ENCODE measurements at places on chromosomes 1 and 21.
A peak's percentile ranks its signal among the peaks of the same experiment; 100 is the strongest.

DNA sequence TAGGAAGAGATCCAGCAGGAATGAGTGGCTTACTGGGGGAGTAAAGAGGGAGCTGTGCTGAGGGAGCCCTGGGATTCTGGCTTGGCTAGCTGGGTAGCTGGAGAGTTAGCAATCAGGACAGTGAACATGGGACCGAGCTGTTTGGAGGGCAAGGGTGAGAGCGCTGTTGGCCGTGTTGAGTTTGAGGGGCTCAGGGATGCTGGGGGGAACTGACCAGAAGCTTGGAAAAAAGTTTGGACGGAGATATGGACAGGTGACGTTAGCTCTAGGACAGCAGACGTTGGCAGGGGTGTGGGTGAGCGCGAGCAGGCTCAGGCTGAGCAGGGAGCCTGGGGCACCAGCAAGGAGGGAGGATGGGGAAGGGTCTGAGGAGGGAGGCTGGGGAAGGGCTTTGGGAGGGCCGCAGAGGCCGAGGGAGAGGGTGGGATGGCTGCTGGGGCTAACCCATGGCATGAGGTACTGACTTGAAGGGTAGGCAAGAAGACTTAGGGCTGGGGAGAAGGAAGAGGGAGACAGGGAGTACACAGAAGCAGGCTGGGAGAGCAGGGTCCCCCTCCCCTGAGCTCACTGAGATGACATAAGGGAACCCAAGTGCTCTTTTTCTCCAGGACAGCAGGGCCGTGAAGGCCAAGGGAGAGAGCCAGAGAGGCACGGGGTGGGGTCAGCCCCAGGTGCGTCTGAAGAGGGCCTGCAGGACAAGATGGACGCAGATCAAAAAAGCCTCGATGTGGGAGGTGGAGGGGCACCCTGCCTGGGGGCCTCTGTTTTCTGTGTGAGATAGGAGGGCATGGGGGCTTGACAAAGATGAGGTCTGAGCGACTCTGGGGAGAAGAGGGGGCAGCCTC is 8.2 kb downstream of the SH2D2A start:
- no peak for DNase-seq

- DNase-seq = no peak
Observed at GRCh38 chr1:205356440-205357139, at the start of gene KLHDC8A. Gene KLHDC8A (minus strand): TSS chr1:205356922. CDS start chr1:205343604, 13,318 bp downstream.

DNA sequence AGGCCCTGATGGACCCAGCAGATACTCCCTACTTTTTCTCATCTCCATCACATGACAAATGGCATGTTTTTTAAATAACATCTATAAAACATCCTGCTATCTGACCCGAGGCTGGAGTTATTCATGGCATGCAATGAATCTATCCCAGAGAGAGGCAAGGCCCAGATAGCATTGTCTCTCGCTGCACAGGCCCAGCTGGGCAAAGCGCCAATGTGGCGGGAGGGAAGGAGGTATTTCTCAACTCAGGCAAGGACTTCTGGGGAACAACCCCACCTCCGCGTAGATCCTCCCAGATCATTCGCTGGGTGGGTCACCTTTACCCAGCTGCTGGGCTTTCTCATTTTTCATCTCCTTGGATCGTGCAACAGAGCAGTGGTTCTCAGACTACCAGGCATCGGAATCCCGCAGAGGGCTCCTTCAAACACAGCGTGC is 59.8 kb downstream of the ERG start:
- no peak for DNase-seq

GRCh38 chr1:25907601-25908000 is 1.4 kb upstream of the STMN1 start:
- no peak for DNase-seq

GRCh38 chr1:66217561-66217960 is 316.4 kb upstream of the SGIP1 start:
- DNase-seq = no peak

GRCh38 chr1:115280064-115280463 is 58.0 kb downstream of the NGF start:
- DNase-seq = no peak

GRCh38 chr1:80656014-80656636 is 1144.6 kb upstream of the ADGRL2 start:
- DNase-seq = no peak

DNA sequence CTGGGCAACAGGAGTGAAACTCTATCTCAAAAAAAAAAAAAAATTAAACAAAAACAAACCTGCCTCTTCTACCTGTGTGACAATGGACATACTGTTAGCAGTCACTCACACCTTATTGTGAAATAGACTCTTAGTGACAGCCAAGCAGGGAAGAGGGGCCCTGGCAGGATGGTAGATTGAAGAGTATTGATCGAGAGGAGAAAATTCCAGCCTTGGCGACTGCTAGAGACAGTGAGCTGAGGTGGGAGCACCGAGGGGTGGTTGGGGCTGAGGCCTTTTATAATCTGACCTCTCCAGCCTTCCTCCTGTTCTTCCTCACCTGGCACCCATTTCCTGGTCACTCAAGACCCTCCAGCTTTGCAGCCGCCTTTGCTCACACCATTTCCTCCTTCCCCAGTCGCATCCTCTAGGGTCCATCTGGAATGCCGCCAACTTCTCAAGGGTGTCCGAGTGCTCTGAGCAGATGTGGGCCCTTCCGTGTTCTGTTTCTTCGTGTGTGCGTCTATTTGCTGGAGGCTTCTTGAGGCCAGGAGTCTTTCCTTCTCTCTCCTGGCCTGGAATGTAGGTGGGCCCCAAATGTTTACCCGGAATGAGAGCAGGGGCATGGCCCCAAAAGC is 196.9 kb upstream of the TMEM51 start:
- no peak for DNase-seq

- no peak for DNase-seq
Observed at GRCh38 chr1:117857418-117857817, 72.0 kb downstream of the GDAP2 start.

DNA sequence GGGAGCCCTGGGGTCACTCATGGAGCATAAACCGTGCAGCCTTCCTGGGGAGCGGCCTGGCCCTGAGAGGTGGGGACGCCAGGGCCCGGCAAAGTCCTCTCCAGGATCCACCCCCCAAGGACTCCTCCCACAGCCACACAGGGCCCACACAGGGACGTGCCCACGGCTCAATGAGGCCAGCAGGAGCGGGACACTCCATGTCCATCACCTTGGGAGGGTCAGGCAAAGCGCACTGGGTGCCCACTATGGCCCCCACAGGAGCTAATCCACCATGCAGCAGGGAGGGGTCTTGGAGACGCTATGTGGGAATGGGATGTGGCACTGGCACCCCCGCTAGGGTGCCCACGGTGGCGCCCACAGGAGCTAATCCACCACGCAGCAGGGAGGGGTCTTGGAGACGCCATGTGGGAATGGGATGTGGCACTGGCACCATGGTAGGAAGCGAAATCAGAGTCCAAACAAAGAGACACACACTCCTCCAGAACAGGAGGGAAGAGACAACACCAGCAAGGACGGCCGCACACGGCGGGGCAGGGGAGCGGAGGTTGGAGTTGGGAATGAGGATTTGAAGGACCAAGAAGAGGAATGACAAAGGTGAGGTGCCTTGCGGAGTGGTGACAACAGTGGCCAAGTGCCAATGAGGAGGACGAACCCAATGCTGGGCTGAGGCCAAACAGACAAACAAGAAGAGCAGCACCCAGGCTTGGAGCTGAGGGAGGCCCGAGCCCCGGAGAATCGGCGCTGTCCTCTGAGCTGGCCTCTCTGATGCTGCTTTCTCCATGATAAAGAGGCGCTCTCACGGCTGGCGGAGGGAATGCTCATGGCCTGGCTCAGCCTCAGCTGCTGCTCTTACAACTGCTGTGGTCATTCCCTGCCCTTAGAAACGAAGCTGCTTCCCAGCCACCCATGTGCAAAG is 18.1 kb upstream of the SLC19A1 start:
- no peak for DNase-seq

DNA sequence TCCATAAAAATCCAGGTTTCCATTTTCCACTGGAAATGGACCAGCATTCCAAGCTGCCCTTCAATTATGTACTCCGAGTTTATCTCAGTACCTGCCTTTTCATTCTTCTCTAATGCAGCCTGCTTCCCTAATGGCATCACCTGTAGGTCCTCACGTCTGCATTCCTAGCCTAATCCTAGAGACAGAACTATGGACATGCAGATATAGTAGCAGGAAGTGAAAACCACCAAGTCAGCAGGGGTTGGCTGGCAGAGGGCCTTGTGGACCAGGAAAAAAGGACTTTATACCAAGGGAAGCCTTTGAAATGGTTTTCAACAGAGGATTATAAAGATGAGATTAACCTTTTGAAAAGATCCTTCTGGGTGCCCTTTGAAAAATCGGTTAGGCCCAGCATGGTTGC is 135.7 kb upstream of the L1TD1 start:
- no peak for DNase-seq

DNA sequence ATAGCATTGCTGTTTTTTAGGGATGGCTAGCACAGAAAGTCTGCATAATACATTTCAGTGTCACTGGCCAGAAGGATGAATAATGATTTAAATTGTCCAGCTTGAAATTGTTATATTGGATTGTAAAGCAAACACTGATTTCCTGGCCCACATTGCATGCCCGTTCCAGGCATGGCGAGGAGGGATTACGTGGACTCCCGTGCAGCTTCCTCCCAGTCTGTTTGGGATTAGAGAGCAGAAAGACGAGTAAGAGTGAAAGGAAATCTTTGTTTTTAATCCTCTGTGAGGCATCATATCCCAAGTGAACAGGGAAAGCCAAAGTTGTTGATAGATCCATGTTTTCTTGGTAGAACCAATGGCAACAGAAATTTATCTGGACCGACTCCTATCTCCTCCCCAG is 8.4 kb downstream of the TRIM58 start:
- DNase-seq = no peak

GRCh38 chr1:32056598-32056997 is 16.1 kb upstream of the TMEM39B start:
- DNase-seq = no peak

DNA sequence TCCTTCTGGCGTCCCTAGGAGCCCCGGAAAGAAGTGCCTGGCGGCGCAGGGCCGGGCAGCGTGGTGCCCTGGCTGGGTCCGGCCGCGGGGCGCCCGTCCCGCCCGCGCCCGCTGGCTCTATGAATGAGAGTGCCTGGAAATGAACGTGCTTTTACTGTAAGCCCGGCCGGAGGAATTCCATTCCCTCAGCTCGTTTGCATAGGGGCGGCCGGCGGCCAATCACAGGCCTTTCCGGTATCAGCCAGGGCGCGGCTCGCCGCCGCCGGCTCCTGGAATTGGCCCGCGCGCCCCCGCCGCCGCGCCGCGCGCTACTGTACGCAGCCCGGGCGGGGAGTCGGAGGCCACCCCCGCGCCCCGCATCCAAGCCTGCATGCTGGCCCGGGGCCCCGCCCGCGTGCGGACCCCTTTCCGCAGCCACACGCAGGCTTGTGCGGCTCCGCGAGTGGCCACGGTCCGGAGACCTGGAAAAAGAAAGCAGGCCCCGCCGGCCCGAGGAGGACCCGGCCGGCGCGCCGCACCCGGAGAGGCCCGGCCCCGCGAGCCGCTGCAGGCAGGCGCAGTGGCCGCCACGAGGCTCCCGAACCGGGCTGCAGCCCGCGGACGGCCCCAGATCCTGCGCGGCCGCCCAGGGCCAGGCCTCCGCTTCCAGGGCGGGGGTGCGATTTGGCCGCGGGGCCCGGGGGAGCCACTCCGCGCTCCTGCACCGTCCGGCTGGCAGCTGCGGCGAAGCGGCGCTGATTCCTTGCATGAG is 160.4 kb downstream of the RUNX1 start:
- peak; percentile 71 for DNase-seq

GRCh38 chr1:69534829-69535228 is 32.9 kb upstream of the LRRC7 start:
- DNase-seq = no peak

DNA sequence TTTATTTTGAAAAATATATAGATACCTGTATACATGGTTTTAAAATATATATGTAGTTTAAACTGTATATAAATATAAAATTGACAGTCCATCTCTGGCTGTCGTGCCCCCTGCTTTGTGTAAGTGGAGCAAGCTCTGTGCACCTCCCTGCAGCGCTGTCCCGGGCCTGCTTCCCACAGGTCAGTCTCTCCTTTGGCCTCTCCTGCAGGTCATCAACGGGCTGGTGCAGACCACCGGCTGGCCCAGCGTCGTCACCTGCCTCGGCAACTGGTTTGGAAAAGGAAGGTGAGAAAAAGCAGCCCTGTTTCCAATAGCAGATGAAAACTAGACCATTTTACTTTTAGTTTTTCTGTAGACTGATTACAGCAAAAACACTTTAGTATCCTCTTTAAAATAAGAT is 28.5 kb downstream of the SLC37A1 start:
- no peak for DNase-seq

DNA sequence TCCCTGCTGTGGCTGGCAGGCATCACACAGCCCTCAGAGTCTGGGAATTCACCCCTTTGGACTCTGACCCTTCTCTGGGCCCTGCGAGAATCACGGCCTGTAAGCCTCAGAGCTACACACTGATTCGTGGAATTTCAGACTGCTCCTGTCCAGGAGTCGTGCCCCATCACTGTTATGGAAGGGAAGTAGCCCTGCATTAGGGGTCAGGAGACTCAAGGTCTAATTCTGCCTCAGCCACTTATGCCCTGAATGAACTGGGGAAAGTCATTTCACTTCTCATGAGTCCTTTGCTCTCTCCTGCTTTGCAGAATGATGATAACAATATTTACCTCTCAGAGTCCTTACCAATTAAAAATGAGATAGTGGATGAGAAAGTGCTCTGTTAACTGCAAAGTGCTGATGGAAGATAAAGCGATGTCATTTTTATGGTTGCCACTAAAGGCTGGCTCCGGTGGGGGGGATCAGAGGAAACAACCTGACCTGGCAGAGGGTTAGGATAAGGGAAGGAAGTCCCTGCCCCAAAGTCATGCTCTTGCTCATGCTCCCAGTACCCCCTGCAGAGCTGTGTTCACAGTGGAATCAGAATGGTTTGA is 148.6 kb upstream of the CD34 start:
- DNase-seq = no peak

GRCh38 chr1:205537386-205538018 is 33.0 kb downstream of the CDK18 start:
- DNase-seq = no peak

DNA sequence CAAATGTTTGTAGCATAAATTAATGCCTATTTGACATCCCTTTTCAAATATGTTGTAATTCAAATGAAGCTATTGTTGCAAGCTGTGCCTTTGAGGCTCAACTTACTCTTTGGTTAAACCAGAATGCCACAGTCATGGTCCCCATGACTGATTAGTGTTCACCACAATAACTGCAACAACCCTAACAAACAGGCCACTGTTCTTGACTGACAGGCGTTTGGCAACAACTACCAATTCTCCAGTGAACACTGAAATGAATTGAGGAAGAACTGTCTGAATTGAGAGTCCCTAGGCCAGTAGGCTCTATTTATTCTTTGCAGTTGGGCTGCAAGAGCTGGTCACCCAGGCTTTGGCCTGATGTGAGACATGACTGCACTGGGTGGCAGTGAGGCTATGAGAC is 6.6 kb upstream of the TMEM167B start:
- no peak for DNase-seq

GRCh38 chr1:82240571-82240970 is 439.8 kb downstream of the ADGRL2 start:
- DNase-seq = no peak
